ENCODE measurements at places on chromosomes 12 and 14.

DNA sequence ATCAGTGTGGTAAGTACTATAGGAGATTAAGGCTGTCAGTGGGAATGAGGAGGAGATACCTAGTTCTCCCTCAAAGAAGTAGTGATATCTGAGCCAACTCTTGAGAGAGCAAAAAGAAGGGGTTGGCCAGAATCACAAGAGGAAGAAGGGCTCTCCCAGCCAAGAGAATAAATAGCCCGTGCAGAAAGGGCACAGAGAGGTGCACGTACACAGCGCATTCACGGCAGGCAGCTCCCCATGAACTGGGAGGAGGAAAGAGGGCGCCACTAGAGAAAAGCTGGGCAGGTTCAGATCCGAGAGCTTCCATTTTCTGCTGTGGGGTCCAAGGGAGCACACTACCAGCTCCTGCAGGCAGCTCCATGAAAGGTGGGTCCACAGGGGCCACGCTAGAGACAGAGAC is 59.9 kb downstream of the PPP2R5E start:
- no peak for DNase-seq

- DNase-seq = peak; percentile 36
Observed at GRCh38 chr14:81302638-81303037, 81.9 kb upstream of the GTF2A1 start.

- no peak for DNase-seq
Observed at GRCh38 chr12:24632466-24632865, 316.4 kb downstream of the BCAT1 start.

GRCh38 chr12:71721783-71722505 is 32.7 kb upstream of the RAB21 start:
- no peak for DNase-seq

Data from COR-L47 (cell line).